CD14-positive monocyte (primary cell): ENCODE measurements at places on chromosomes 5 and 9.

GRCh38 chr9:137031904-137032640, at the start of gene FUT7:
TSS of gene FUT7 (minus strand) at chr9:137032088. CDS start at chr9:137031991, 97 bp downstream.
- peak; percentile 44 for DNase-seq

GRCh38 chr5:81631621-81632020, 119.3 kb downstream of the SSBP2 start:
- DNase-seq, result no peak

GRCh38 chr9:121499427-121500164, at the start of gene GGTA1:
TSS of gene GGTA1 (minus strand) at chr9:121499844. CDS start at chr9:121467922, 31,922 bp downstream.
- DNase-seq, result peak; percentile 57

DNA sequence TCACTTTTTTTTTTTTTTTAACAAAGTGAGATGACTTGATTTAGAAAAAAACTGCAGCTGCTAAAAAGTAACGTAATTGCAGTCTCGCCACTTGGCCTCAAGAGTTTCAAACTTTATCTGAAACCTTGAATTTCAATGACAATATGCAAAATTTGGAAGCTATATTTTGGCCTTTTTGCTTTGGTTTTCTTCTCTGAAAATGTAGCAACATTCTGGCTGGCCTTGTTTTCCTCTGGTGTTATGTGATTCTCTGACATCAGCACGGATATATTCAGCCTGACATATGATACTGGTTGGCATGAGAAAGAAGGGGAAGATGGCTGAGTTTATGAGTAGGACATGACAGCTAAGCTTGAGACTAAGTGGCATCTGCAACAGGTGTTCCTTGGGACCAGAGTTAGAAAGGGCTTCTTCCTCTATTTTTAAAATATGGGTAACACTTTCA, 136.5 kb downstream of the MEF2C start:
- DNase-seq, result no peak

GRCh38 chr9:31597977-31598376, 786.5 kb upstream of the ACO1 start:
- no peak for DNase-seq

GRCh38 chr9:128007566-128008138, 26.9 kb upstream of the EEIG1 start:
- peak; percentile 90 for DNase-seq

GRCh38 chr9:133581011-133581410, 28.2 kb downstream of the FAM163B start:
- no peak for DNase-seq

GRCh38 chr9:98010445-98010844, 27.3 kb downstream of the ANP32B start:
- DNase-seq, result peak; percentile 59

DNA sequence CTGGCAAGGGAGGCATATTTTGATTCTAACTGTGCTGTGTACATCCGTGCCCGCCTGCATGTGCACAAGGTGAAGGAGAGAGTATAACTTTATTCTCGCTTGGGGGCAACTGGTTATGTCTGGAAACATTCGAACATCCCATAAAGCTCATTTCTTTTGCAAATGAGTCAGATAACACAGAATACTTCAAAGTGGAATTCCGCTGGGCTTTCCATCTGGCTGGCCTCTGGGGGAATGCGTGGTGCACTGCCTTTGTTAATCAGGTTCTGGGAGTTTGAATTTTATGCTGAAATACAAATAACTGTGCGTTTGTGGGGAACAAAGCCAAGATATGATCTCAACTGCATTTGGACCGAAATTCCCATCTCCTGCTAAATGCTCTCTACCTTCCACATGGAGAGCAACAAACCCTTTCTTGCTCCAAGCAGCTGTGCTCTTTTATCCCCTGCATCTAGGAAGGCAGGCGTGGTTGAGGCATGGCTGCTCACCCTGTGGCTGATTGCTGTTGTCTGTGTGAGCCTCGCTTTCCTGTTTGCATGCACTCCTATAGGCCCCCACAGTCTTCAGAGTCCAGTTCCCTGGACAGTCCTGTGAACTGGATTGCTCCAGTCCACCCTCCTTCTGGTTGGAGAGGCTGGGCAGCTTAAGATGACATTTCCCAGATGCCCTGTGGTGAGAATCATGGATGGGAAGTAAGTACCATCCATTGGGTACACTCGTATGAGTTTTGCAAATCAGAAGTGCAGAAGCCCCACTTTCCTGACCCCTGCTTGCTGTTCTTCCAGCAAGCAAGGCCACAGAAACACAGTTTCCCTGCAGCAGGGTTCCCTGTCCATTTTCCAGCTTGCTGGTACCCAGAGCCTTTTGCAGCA, 82.9 kb upstream of the ALDH1B1 start:
- DNase-seq, result no peak

- no peak for DNase-seq
Observed at GRCh38 chr9:85617141-85617670, 124.5 kb downstream of the AGTPBP1 start.

GRCh38 chr9:114522847-114523246, 17.6 kb upstream of the WHRN start:
- DNase-seq, result no peak

- peak; percentile 50 for DNase-seq
Observed at GRCh38 chr9:123834889-123835562, 94.9 kb downstream of the DENND1A start.

GRCh38 chr9:84991514-84991870, 322.0 kb downstream of the NTRK2 start:
- no peak for DNase-seq
